Activated T-helper 1 cell treated with anti-CD3 and anti-CD28 coated beads, Interleukin-12 subunit alpha, Interleukin-12 subunit beta, Interleukin-2, Interleukin-4 antibody, amounts not matched to agents 30 ng/mL and 10 ng/mL and 1 ng/mL, durations not matched to agents 14 hours and 24 hours and 36 hours (primary cell): ENCODE measurements at places on chromosomes 13 and 19.

GRCh38 chr19:4075373-4075772 lies 8.7 kb upstream of the ZBTB7A start:
- peak; percentile 16 for DNase-seq

DNA sequence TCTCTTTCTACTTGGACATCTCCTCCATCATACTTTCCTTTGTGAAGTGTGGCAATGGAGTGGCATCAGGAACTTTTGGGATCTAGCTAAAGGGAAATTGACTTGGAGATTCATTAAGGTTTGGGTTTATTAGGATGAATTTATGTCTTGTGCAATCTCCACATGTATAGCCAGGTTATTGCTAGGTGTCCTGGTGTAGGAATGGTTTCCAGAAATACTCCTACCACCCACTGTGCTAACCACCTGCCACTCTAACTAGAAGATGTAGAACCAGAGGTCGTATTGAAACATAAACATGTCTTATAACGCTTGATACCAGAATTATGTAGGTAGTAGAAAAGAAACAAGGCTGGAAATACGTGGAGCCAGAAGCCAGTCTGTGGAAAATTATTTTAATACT lies 38.1 kb upstream of the MED4 start:
- DNase-seq = no peak

- no peak for DNase-seq
Observed at GRCh38 chr19:18420930-18421329, 1.7 kb downstream of the SSBP4 start.

GRCh38 chr13:83220241-83220640 lies 662.0 kb downstream of the SLITRK1 start:
- no peak for DNase-seq

DNA sequence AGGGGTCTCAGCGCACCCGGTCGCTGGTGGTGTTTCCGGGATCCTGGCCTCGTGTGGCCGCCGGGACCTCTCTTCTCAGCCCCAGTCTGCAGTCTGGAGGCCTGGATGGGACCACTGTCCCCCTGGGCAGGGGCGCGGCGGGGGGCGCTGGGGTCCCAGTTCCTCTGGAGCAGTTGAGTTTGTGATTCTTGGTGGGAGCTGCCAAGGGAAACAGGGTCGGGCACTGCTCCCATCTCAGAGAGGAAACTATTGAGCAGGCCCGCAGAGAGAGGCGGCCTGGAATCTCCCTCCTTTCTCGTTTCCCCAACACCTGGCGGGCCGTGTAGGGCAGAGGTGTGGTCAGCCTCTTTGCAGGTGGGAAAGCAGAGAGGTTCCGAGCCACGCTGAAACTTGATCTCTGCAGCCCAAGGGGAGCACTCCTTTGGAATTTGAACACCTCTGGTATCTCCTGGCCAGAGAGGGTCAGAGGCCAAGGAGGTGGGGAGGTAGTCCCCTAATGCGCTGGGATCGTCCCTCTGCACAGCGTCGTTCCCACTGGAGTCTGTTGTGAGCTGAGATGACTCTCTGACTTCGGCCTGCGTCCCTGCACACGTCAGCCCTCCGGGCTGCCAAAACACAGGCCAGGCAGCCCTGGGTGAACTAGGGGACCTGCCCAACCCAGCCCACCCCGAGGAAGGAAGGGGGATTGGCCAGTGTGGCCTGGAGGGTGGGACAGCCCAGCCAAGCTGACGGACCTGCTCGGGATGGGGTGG lies 741 bp downstream of the PLEKHF1 start:
- DNase-seq = no peak

DNA sequence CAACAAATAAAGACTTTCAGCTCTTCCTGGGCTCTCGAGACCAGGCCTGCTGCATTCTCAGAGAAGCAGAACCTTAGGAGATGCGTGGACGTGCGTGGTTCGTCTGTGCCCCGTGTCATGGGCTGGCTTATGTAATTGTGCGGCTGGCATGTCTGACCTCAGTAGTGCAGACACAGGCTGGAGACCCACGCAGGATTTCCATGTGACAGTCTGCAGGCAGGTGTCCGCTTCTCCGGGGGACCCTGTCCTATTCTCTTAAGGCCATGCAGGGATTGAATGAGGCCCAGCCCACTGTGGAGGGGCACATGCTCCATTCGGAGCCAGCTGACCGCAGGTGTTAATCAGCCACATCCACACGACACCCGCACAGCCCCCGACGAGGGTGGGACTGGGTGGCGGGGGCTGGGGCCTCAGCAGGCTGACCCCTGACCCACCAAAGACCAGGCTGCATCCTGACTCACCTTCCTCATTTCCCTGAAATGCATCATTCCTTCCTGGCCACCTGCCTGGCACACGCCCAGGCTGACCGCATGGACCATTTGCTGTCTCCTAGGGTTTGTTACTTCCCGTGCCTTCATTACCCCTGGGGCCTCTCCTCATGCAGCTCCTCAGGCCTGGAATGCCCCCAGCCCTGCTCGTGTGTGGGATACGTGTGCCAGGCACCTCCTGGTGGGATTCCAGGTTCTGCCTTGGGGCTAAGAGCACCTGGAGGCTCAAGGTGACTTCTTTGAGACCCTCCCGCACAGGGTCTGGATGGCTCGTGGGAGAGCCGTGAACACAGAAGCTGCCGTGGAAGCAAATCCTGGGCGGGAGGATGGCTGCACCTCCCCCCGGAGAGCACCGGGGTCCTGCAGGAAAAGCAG lies 10.7 kb upstream of the MCF2L start:
- no peak for DNase-seq

GRCh38 chr19:42281146-42281826 lies 12.2 kb downstream of the CIC start:
- DNase-seq = no peak

DNA sequence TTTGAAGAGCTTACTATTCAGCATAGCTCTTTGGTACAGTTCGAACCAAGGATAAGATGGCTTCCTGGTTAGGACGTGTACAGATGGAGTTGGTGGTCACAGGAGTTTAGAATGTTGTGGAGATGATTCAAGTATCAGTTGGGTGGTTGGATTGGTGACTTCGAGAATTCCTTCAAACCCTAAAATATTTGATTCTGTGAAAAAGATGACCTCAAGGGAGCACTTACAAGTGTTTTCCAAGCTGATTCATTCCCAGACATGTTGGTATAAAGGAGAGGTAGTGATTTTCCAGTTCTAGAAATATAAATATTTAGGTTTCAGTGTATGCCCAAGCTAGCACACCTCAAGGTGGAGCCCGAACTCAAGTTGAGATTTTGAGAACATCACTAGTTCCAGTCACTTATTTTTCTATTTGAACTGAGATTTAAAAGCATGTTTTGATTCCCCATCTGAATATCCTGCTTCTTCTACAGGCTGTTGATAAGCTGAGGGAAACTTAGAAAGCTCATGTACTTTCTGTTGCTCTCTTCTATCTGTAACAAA lies 306.1 kb downstream of the DCT start:
- DNase-seq = no peak

- DNase-seq = no peak
Observed at GRCh38 chr13:24261566-24261965, 47.8 kb upstream of the C1QTNF9 start.

GRCh38 chr19:22783651-22784410 lies at the start of gene ZNF99:
Gene ZNF99, minus strand, starts transcription at chr19:22784151. Its CDS starts 135 bp downstream, at chr19:22784016.
- no peak for DNase-seq

DNA sequence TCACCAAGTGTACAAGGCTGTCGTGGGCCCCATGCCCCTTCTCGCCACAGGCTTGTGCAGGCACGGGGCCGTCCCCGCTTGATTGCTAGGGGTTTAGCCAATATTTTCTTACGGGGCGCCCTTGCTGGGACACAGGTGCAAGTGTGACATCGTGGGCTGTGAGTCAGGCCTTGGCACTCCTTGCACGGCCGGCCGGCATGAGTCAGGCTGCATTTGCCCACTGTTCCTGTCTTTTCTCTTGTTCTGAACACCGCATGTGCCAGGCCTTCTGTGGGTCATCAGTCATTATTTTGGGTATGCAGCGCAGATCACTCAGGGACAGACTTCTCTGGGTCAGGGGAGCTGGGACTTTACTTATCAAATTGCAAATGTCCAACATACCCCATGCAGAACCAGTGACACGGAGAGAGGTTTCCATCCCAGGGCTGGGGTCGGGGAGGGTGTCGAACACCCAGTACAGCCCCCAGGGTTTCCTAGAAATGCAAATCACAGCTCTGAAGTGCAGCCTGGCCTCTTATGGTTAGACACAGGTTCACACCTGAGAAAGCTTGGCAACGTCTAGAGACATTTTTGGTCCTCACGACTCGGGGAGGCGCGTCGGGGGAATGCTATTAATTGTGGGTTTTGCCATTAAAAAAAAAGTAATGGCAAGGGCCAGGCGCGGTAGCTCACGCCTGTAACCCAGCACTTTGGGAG lies 22.5 kb upstream of the KLF2 start:
- DNase-seq = no peak

- peak; percentile 59 for DNase-seq
Observed at GRCh38 chr13:98853771-98854221, 101.3 kb upstream of the SLC15A1 start.

DNA sequence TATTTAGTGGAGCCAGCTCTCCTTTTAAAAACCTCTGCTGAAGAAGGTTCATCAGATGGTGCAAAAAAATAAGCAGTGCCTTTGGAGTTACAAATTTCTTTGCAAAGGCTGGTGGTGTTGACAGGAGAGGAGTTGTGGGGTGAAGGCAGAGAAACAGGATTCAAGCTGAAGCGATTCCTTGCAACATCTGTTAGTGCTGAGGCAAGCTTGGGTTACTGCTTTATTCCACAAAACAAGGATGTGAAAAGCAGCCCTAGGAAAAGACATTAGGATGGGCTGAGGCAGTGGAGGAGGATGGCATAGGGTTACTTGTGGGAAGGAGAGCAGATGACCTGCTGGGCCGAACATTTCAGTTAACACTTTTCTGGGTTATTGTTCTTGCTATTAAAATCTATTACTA lies 390.7 kb downstream of the DLEU7 start:
- DNase-seq = no peak

DNA sequence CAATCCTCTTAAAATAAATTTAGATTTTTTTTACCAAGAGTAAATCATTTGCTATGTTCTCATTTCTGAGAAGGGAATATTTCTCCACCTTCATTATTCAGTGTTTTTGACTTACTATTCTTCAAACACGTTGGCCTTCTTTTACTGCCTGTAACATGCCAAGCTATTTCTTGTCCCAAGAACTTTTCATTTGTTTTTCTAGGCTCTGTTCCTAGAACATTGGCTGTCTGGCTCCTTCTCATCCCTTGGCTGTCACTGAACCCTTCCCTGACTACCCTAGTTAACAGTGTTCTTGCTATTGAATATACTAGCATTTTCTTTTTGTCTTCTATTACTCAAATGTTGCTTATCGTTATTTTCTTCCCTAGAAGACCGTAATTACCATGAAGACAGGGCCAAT lies 248.1 kb downstream of the ITGBL1 start:
- no peak for DNase-seq

DNA sequence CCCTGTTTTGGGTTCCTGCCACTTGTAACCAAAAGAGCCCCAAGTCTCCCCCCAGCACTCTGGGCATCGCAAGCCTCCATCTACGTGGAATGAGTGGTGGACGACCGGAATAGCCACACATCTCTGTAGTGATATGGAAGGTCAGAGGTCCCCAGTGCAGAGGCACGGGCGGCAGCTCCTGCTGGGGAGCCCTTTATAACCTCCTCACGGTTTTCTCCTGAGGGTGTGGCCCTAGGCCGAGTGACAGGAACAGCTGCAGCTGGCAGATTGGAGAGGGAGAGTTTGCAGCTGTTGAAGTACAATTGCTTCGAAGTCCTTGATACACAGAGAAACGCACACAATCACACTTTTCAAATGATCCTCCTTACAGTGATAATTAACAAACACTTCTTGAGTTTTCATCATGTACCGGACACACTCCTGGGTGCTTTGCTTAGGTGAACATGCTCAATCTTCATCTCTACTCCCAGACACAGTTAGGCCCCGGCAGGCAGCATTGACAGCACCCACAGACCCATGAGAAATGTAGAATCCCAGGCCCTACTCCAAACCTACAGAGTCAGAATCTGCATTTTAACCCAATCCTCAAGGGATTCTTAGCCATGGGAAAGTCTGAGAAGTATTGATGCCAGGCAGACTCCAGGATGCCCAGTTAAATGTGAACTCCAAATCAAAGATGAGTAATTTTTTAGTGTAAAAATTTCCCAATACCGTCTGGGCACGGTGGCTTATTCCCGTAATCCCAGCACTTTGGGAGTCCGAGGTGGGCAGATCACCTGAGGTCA lies 4.9 kb upstream of the ZNF787 start:
- no peak for DNase-seq

DNA sequence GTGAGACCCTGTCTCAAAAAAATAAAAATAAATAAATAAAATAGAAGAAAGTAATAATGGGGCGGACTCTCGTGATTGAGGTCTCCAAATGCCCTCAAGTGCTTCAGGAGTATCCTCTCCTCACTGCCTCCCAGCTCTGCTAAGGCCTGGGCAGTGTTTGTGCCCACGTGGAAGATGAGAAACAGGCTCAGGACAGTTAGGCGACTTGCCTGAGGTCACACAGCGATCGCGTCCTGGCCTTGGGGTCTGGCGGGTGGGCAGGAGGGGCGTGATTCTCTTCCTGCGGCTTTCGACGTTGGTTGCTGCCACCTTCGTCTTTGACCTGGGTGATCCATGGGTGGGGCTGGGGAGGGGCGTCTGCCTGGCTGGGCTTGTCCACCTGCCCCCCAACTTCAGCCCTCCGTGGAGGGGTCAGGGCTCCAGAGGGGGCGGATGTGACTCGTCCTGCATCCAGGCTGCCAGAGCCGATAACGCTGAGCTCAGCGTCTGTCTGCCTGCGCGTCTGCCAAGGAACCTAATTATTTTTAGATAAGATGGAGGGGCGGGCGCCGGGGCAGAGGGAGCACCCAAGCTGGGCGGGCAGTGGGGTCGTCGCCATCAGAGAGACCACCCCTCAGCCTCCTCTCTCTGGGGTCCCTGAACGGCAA lies 56.9 kb downstream of the NFIC start:
- no peak for DNase-seq

DNA sequence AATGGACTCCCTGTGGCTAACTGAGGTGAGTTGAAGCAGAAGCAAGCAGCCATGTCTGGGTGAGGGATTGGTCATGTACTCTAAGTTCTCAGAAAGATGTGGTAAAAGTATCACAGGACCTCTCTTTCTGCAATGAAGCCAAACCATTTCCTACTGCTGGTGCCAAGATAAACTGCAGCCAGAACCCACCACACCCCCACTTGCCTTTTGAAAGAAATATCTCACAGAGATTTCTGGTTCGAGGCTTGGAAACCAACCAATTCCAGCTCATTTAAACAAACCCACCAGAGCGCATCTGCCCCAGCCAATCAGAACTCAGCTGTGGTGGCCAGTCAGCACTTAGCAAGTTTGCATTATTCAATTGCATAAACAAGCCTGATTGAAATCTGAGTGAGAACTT lies 204.5 kb upstream of the ATXN8OS start:
- DNase-seq = no peak

GRCh38 chr19:1113030-1113985 lies 9.5 kb downstream of the GPX4 start:
- DNase-seq = peak; percentile 66

GRCh38 chr19:19032420-19033175 lies 719 bp downstream of the SUGP2 start:
- DNase-seq = peak; percentile 75

- DNase-seq = no peak
Observed at GRCh38 chr13:99223587-99223986, 22.9 kb downstream of the UBAC2 start.

DNA sequence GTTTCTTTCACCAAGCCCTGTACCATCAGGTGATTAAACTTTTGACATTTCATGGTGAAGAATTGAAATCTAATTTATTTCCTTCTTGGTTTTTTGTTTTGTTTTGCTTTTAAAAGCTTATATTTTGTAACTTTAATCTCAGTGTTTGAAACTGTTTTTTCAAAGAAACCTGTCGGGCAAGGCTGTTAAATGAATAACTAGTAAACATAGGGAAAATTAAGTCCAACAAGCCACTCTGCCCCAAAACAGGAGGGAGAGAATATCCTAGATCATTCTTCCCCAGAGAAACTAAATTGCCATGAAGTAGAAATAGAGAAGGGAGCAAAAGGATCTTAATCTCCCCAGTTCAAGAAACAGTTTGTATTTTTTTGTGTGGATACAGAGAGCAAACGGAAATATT lies 98.2 kb downstream of the FREM2 start:
- no peak for DNase-seq
